Activated CD4-positive, alpha-beta T cell treated with anti-CD3 and anti-CD28 coated beads, Interleukin-2, amount 10 ng/mL, durations not matched to agents 24 days and 14 days (primary cell): ENCODE measurements at places on chromosomes 1 and 21.

- DNase-seq: no peak
Observed at GRCh38 chr1:118982821-118983557, 5.2 kb downstream of the TBX15 start.

GRCh38 chr1:38944547-38944946 is 2.9 kb upstream of the RHBDL2 start:
- no peak for DNase-seq

DNA sequence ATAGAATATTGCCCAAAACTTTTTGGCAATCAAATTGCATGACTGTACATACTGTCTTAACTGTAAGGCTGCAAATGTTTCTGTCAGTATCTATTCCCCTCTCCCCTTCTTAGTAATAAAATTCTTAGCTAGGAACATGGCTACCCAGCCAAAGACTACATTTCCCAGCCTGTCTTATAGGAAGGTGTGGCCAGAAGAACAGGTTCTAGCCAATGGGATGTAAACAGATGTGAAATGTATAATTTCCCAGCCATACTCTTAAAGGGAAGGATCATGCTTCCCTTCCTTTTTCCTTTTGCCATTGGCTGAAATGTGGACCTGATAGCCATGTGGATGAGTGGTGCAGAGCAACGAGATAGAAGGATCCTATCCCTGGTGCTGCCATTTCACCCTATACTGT is 7.0 kb upstream of the HIVEP3 start:
- DNase-seq: peak; percentile 25

DNA sequence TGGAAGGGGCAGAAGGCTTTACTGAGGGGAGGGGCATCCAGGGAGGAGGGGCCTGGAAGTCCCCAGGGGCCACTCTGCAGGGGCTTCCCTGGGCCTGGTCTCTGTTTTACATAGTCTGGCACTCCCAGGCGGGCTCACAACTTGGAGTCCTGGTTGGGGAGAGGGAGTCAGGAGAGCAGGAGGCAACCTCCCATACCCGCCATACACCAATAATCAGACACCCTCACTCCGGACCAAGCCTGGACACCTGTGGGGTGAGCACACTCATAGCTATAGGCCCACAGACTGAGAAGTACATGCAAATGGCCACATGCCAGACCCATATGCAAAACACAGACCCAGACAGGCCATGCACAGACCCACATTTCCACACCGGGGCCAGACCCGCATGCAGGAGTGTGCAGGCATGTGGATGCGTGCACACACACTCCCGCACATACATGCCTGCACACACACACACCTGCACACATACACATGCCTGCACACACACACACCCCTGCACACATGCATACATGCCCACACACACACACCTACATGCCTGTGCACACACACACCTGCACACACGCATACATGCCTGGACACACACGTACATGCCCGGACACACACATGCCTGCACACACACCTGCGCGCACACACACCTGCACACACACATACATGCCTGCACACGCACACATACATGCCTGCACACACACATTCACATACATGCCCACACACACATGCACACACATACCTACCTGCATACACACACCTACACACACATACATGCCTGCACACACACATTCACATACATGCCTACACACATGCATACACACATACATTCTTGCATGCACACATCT is 89.5 kb upstream of the RUNX3 start:
- no peak for DNase-seq

- DNase-seq: no peak
Observed at GRCh38 chr1:103336408-103336807, 189.1 kb upstream of the RNPC3 start.

- no peak for DNase-seq
Observed at GRCh38 chr1:8595941-8596340, 221.5 kb downstream of the RERE start.

GRCh38 chr1:248825136-248825535 is 579 bp downstream of the SH3BP5L start:
- DNase-seq: no peak

DNA sequence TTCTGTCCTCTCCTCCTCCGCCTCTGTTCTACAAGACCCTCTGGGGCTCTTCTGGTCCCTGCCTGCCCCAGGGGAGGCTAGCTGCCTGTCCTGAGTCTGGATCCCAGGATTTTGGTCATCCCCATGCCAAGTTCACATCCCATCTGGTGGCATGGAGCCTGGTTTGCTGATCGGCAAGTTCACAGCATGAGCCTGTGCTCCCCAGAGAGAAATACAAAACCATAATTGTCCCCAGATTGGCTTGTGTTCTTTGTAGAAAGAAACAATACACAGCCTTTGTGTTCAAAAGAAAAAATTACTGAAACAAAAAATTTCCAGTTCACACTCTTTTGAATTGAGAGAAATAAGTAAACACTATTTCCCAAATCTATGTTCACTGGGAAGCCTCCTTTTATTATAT is 149.4 kb upstream of the ZC3H12A start:
- DNase-seq: no peak

DNA sequence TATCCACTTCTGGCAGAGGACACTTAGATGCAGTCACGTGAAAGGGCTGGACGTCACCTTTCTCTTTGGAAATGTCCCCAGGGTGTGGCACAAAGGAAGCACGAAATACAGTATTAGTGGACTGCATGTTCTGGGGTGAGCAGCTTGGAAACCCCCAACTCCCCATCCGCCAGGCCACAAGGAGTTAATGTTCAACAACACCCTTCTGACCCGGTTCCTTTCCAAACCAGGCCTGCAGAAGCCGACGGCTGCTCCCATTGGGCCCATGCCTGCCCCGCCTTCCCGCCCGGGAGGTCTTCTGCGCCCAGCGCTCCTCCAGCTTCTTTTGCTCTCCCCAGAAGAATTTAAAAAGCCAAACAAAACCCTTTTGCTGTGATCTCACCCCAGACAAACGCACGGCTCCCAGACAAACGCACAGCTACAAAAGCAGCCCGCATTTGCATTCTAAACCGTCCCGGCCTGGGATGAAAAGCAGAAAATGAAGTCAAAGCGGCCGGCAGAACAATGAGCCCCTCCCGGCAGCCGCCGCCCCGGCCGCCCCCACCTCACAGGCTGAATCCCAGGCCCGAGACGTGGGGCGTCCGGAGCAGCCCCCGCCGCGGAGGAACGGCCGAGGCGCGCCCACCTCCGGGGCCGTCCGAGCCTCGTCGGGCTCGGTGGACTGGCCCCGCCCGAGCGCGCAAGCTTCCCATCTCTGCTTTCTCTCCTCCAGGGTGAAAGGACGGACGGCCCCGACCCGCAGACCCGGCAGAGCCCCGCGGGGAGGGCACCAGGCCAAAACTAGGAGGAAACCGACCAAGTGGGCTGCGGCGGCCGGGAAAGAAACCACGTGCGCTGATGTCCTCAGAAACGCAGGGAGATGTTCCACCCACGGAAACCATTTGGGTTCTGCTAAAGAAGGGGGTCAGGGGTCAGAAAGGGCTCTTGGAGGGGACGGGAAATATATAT is 101.9 kb downstream of the PLPP3 start:
- DNase-seq: no peak

DNA sequence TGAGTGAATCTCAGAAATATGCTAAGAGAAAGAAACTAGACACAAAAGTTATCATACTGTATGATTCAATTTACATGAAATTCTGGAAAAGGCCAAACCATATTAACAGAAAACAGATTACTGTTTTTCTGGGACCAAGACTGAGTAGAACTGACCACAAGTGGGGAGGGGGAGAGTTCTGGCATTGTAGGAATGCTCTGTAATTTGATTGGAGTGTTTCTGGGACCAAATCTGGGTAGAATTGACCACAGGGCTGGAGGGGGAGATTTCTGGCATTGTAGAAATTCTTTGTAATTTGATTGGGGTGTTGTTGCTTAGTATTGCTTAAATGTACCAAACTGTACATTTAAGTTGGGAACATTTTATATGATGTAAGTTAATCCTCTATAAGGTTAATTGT is 3.4 kb upstream of the OR10K1 start:
- DNase-seq: no peak

GRCh38 chr21:14858311-14858710 is 206.5 kb downstream of the NRIP1 start:
- no peak for DNase-seq

GRCh38 chr1:175191659-175192058 is 917 bp downstream of the KIAA0040 start:
- peak; percentile 83 for DNase-seq

- DNase-seq: peak; percentile 85
Observed at GRCh38 chr1:167935216-167936067, 1.0 kb upstream of the DCAF6 start.

GRCh38 chr1:226874579-226875425 is 4.4 kb downstream of the PSEN2 start:
- DNase-seq: no peak

DNA sequence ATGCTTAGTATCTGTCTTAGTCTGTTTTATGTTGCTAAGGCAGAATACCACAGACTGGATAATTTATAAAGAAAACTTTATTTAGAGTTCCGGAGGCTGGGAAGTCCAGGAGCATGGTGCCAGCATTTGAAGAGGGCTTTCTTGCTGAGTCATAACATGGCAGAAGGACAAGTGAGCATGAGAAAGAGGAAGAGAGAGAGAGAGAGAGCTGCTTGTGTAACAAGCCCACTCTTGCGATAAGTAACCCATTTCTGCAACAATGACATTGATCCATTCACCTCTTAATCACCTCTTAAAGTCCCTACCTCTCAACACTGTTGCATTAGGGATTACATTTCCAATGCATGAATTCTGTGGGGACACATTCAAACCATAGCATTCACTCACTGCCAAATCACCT is 11.7 kb upstream of the MYOCOS start:
- DNase-seq: no peak

DNA sequence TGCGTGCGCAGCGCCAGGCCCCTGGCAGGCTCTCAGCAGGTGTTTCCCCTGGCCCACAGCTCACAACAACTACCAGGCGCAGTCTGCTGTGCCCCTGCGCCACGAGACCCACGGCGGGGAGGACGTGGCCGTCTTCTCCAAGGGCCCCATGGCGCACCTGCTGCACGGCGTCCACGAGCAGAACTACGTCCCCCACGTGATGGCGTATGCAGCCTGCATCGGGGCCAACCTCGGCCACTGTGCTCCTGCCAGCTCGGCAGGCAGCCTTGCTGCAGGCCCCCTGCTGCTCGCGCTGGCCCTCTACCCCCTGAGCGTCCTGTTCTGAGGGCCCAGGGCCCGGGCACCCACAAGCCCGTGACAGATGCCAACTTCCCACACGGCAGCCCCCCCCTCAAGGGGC is 68.1 kb downstream of the ALPL start:
- no peak for DNase-seq
